ENCODE measurements at places on chromosomes 3 and 15. TPM values are rescaled to one million over a fixed set of nuclear protein-coding genes. Genes with fewer than 3 reads are reported as not detected.

Gene ADAMTSL3
- 46.9 TPM for total RNA-seq

Gene CCR4
- total RNA-seq: 0.12 TPM

Gene SELENOK
- total RNA-seq: 115 TPM

Gene GOLGA6L10
- 0.28 TPM for total RNA-seq

Gene EPHA3
- total RNA-seq: 7.9 TPM

Gene ANKRD63
- total RNA-seq: 0.42 TPM

Gene FGF7
- 38.3 TPM for total RNA-seq

Gene DUOX1
- total RNA-seq: 3.3 TPM

Gene COLQ
- total RNA-seq: 1.7 TPM

Gene APOD
- 45.9 TPM for total RNA-seq

Gene GABRB3
- 30.1 TPM for total RNA-seq

Gene SLC25A38
- total RNA-seq: 11.1 TPM

Gene GOLGA6A
- total RNA-seq: not detected

Gene KBTBD8
- 5.7 TPM for total RNA-seq

Gene CCNDBP1
- total RNA-seq: 41.4 TPM

Gene GOLGA8O
- 1.4 TPM for total RNA-seq

Gene KLF15
- 28.8 TPM for total RNA-seq

Gene CKMT1B
- 1.2 TPM for total RNA-seq

Gene PPP1R14D
- not detected for total RNA-seq

Gene SRGAP3
- total RNA-seq: 2.7 TPM

Gene PLXNB1
- total RNA-seq: 51.4 TPM

Gene PCLAF
- total RNA-seq: not detected

Gene NAALADL2
- total RNA-seq: 9.9 TPM

Gene ZNF148
- total RNA-seq: 51.6 TPM

Gene TMEM108
- 11.1 TPM for total RNA-seq

Measured in right cardiac atrium (tissue), 5 donors.